ENCODE measurements at places on chromosomes 2 and 18. TPM values are rescaled to one million over a fixed set of nuclear protein-coding genes. Genes with fewer than 3 reads are reported as not detected.

- no peak overlapping the region for H3K4me3 ChIP-seq
- H3K27me3 ChIP-seq: no peaks in the 10 kb centered on the region
- no peaks in the 10 kb centered on the region for H3K36me3 ChIP-seq
- no peak for DNase-seq
- H3K4me1 ChIP-seq: no peaks in the 10 kb centered on the region
Measured at GRCh38 chr2:151937966-151938365, 109.7 kb upstream of the ARL5A start.

The CTAGE1 gene
- total RNA-seq: 4.2 TPM

DNA sequence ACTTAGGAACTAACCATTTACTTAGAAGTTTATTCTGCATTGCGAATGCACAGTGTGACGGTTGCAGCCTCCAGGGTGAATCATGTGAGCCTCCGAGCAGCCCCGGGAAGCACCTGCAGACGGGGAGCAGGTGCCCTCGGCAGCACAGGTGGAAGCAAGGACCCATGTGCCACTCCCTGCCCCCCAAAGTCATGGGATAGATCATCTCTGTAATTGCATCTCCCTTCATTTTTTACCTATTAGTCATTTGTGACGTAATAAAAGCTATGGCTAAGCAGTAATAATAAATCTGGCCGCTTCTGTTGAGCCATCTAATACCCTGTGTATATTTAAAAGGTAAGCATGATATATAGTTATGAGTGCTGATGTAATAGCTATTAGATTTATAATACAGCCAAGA is 97.2 kb downstream of the PTGR3 start:
- DNase-seq: peak; percentile 10
- H3K36me3 ChIP-seq: no peaks in the 10 kb centered on the region
- no peaks in the 10 kb centered on the region for H3K4me1 ChIP-seq

GRCh38 chr2:173589604-173590275 is 235.1 kb downstream of the CDCA7 start:
- H3K4me1 ChIP-seq: no peaks in the 10 kb centered on the region
- no peaks in the 10 kb centered on the region for H3K27me3 ChIP-seq
- no peaks in the 10 kb centered on the region for H3K36me3 ChIP-seq
- no peak overlapping the region for H3K27ac ChIP-seq

DNA sequence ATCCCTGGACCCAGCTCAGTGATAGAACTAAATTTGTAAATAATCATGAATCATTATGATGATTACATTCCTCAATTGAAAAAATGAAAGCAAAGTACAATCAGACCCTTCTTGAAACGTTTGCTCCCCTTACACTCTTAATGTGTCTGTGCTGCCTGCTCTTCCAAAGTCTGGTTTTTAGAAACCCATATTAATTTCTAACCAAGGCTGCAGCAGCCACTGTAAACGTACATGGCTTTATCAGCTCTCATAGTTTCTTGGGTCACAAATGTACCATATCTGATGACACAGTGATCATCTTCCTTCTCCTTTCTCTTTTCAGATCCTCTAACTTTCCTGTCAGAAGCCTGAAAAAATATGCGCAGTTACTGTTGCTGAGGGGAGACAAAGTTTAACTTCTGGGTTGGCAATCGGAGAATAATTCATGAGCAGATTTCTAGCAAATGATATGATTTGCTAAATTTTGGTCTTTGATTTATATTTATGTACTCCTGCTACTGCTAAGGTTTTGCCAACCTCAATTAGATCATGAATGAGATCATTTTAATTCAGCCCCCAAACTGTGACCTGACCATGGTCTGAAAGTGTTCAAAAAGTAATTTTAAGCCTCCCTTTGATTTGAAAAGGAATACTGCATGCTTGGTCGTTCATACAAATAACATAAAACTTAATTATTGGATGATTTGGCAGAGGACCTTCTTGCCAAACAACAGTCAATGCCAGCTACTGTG is 12.3 kb downstream of the ZEB2 start:
- peak overlapping the region; percentile 99 for H3K27ac ChIP-seq
- no peaks in the 10 kb centered on the region for H3K36me3 ChIP-seq

GRCh38 chr2:7672027-7672684 is 754.9 kb downstream of the RNF144A start:
- no peaks in the 10 kb centered on the region for H3K4me1 ChIP-seq
- no peak overlapping the region for H3K27ac ChIP-seq
- no peaks in the 10 kb centered on the region for H3K36me3 ChIP-seq
- H3K4me3 ChIP-seq: no peak overlapping the region
- H3K27me3 ChIP-seq: no peaks in the 10 kb centered on the region
- peak; percentile 78 for DNase-seq

DNA sequence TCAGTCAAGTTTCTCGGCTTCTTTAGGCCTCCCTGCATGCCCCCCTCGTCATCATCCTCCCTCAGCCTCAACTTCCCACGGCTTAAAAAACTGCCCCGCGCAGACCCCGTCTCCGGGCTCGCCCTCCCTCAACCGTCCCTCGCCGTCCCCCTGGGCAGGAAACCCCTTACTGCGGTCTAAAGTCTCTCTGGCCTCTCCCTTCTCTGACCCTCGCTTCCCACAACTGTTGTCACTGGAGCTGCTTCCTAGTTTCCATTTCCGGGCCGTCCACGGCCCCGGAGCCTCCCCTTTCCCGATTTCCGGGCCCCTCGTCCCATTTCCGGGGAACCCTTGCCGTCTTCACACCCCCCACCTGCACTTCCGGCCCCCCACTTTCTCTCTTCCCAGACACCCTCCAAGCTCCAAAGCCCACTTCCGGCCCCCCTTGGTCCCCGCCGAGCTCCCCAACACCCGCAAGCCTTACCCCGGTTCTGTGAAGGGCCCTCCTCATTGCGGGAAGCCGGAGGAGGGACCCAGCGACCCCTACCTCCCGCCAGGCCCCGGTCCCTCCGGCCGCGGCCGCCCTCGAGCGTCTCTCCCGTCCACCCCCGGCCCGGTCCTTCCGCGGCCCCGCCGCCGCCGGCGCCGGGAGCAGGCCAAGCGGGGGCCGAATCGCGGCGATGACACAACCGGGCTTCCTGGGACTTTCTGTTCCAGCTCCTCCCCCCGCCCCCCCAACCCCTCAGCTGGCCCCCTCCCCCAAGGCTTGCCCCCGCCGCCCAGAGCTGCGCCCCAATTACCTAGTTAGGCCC is 513 bp downstream of the TRIP12 start:
- H3K27me3 ChIP-seq: no peaks in the 10 kb centered on the region
- DNase-seq: peak; percentile 82
- peak overlapping the region; percentile 92 for H3K4me3 ChIP-seq
- peak overlapping the region; percentile 99 for H3K27ac ChIP-seq
- no peaks in the 10 kb centered on the region for H3K36me3 ChIP-seq
- H3K4me1 ChIP-seq: peaks cover 5% of the 10 kb centered on the region

The CD8B2 gene
- not detected for total RNA-seq

GRCh38 chr2:47554311-47554905 is 151.5 kb downstream of the MSH2 start:
- H3K27me3 ChIP-seq: no peaks in the 10 kb centered on the region
- H3K4me3 ChIP-seq: no peak overlapping the region
- no peaks in the 10 kb centered on the region for H3K36me3 ChIP-seq
- no peaks in the 10 kb centered on the region for H3K4me1 ChIP-seq
- DNase-seq: no peak
- no peak overlapping the region for H3K27ac ChIP-seq

GRCh38 chr2:169397697-169398096 is 35.4 kb upstream of the LRP2 start:
- no peak overlapping the region for H3K4me3 ChIP-seq
- no peaks in the 10 kb centered on the region for H3K36me3 ChIP-seq
- H3K4me1 ChIP-seq: no peaks in the 10 kb centered on the region
- H3K27ac ChIP-seq: no peak overlapping the region
- DNase-seq: no peak

DNA sequence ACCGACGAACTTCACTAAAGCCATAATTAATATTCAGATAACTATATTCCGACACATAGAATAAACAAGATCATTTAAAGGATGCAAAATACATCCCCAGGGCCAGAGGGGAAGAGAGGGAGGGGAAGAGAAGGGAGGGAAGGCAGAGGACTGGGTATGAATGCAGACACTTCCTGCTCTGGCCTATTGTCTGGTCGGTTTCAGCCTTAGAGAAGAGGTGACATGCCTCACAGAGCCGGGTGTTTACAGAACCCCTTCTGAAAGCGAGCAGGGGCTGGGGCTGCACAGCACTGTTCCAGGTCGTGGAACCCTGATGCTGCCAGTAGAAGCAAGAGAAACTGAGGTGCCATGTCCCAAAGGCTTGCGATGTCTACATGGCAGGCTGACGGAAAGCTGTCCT is 31.0 kb downstream of the CELF4 start:
- no peaks in the 10 kb centered on the region for H3K4me1 ChIP-seq
- H3K27me3 ChIP-seq: no peaks in the 10 kb centered on the region
- no peak for DNase-seq
- no peak overlapping the region for H3K27ac ChIP-seq
- H3K36me3 ChIP-seq: no peaks in the 10 kb centered on the region

DNA sequence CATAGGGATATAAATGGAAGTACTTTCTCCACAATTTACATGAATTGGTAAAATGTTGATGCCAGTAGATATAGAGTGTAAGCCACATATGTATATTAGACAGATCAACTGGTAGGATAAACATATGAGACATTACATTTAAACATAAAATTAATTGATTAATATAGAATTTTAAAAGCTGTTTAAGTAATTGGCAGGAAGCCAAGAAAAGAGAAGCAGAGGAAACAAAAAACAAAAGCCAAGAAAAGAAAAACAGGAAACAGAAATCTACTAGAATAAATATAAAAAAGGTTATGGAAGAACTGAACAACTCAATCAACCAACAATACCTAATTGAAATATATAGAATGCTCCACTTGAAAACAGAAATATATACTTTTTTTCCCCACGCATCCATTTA is 920.1 kb upstream of the TMEFF2 start:
- H3K27ac ChIP-seq: no peak overlapping the region
- no peaks in the 10 kb centered on the region for H3K36me3 ChIP-seq
- H3K4me1 ChIP-seq: no peaks in the 10 kb centered on the region
- H3K4me3 ChIP-seq: no peak overlapping the region
- no peak for DNase-seq

DNA sequence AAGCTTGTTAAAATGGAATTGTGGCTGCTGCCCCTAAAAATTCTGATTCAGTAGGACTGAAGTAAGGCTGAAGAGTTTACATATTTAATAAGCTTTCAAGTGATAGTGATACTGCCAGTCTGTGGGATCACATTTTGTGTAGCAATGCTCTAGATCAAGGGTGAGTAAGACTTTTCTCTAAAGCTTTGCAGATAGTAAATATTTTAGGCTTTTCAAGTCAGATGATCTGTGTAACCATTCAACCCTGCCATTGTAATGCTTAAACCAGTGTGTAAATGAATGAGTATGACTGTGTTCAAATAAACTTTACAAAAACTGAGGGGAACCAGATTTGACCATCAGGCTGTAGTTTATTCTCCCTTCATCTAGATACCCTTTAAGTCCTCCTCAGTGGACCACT is 92.7 kb downstream of the PIK3C3 start:
- H3K36me3 ChIP-seq: no peaks in the 10 kb centered on the region
- H3K27me3 ChIP-seq: no peaks in the 10 kb centered on the region
- DNase-seq: no peak

The PARD6G gene
- 5.3 TPM for total RNA-seq

The CNGA3 gene
- total RNA-seq: 0.63 TPM

DNA sequence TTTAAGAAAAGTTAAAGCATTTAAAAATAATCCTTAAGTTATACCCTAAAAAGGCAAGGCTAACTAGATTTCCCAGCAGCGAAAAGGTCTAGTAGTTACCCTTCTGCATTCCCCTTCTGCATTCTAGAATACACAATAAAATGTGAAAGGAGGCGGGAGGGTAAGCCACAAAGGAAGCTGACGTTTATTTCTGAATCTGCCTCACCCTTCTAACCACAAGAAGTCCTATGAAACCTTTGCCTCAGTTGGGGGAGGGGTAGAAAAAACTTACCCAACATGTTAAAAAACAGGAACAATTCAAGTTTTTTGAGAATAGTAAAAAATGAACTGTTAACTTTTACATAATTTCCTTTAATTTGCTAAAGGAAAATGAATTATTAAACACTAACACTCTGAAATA is 11.3 kb downstream of the STK17B start:
- DNase-seq: no peak
- no peaks in the 10 kb centered on the region for H3K27me3 ChIP-seq
- no peaks in the 10 kb centered on the region for H3K36me3 ChIP-seq
- no peaks in the 10 kb centered on the region for H3K4me1 ChIP-seq
- no peak overlapping the region for H3K4me3 ChIP-seq
- no peak overlapping the region for H3K27ac ChIP-seq

DNA sequence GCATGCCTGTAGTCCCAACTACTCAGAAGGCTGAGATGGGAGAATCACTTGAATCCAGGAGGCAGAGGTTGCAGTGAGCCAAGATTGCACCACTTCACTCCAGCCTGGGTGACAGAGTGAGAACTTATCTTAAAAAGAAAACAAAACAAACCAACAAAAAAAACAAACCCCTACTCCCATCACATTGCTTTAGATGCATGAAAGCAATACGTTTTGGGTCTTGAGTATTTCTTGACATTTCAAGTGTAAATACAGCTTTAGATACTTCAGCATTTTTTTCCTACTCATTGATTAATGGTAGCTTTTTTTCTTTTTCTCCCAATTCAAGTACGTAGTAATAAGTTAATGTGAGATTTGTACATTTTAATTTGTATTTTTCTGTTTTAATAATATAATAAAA is 20.3 kb downstream of the RASGRP3 start:
- no peaks in the 10 kb centered on the region for H3K36me3 ChIP-seq
- no peak overlapping the region for H3K4me3 ChIP-seq
- no peaks in the 10 kb centered on the region for H3K4me1 ChIP-seq
- no peak for DNase-seq

The NOSTRIN gene
- total RNA-seq: 93.8 TPM

DNA sequence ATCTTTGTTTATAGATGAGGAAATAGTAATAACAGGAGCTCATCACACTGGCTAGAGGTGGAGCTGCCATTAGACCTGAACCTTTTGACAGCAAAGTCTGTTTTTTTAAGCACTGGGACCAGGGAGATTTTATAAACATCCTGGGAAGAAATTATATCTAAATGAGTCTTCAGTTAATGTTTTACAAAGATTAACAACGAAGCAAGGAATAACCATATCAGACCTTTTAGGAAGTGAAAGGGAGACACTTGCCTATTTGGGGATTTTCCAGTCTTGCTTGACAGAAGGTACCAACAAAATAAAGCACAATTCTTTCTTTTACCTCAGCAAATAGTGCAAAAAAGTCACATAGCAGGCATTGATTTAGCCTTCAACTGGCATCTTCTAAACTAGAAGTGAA is 777.0 kb downstream of the CPS1 start:
- H3K4me3 ChIP-seq: no peak overlapping the region
- no peaks in the 10 kb centered on the region for H3K27me3 ChIP-seq
- DNase-seq: no peak
- no peaks in the 10 kb centered on the region for H3K4me1 ChIP-seq
- H3K36me3 ChIP-seq: no peaks in the 10 kb centered on the region
